AG04450 (cell line): ENCODE measurements at places on chromosomes 6 and 20.
A peak's percentile ranks its signal among the peaks of the same experiment; 100 is the strongest.

DNA sequence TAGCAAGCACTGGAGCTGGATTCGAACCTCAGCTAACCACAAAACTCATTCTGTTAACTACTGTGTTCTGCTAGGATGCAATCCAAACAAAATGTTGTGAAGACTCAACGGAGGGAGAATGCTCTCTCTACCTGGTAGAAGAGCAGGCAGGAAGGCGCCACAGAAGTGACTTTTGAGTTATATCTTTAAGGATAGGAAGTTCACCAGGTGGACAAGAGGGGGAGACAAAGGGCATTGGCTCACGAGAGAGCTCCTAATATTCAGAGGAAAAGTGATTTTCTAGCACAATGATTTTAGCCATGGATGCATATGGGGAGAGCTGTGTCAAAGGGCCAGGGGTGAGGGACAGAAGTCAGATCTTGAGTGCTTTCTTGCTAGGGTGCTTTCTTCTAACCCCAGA is 108.4 kb upstream of the MAFB start:
- DNase-seq = no peak

DNA sequence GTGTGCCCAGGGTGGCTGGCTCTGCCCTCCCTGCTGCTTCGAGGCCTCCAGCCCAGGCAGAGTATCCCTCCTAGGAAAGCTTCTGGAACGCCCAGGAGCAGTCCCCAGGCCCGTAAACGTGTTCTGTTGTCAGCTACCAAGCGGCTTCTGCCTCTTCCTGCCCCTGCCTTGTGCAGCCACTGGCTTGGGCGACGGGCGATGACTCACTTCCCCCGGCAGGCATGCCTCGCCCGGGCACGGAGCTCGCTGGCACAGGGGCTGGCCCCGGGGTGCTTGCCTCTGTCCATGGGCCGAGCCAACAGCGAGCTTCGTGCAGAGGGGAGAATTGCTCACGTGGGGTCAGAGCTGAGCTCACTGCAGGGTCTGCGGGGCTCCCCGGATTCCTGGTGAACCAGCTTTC is 86.7 kb upstream of the THBS2 start:
- DNase-seq = no peak

GRCh38 chr6:140970485-140970884 is 1162.2 kb upstream of the GJE1 start:
- DNase-seq = no peak

GRCh38 chr20:60759651-60760050 is 492.4 kb upstream of the CDH4 start:
- DNase-seq = no peak

GRCh38 chr6:3128356-3129108 is 10.0 kb downstream of the BPHL start:
- no peak for DNase-seq

DNA sequence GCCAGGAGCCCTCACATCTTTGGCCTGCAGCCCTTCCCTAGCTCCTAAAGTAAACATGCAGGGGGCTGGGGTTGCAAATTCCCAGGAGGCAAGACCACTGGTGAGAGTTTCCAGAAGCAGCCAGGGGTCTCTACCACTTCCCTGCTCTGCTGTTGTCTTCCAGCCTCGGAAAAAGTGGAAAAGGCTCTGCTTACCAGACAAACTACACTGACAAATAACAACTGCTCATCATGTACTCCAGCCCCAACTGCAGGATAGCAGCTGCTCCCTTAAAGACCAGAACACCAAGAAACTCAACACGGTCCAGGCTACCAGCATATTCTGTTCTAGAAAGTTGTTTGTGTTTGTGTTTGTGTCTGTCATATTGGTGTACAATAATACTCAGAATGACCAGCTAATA is 187.5 kb upstream of the MARCKS start:
- no peak for DNase-seq

- no peak for DNase-seq
These were observed 40.1 kb upstream of the DYNLRB1 start for GRCh38 chr20:34475979-34476736.

DNA sequence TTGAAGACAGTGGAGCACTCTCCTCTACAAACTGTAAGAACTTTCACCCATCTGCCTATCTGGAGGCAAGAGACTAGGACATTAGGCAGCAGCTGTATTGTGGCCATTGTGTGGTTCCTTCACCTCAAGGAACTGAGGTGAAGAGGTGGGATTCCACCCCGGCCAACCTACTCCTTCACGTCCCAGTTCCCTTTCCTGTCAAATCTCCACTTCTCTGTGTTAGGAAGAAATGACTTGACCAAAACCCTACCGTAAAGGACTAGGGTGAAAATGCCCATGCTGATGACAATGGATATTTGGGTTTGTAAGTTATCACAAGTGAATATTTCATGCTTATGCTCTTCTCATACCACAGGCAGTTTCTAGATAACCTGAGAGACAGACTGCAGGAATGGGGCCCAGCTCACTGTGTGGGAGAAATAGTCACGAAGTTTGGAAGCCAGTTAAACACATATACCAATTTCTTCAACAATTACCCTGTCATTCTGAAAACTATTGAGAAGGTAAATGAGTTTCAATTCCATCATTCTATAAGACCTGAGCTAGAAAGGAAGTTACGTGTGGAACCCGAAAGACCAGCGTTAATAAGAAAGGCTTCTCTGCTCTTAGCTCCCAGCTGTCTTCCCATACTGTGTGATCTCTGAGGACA is 86.6 kb downstream of the ECT2L start:
- no peak for DNase-seq

- DNase-seq = no peak
These were observed 117.6 kb downstream of the UTRN start for GRCh38 chr6:144402750-144403149.

DNA sequence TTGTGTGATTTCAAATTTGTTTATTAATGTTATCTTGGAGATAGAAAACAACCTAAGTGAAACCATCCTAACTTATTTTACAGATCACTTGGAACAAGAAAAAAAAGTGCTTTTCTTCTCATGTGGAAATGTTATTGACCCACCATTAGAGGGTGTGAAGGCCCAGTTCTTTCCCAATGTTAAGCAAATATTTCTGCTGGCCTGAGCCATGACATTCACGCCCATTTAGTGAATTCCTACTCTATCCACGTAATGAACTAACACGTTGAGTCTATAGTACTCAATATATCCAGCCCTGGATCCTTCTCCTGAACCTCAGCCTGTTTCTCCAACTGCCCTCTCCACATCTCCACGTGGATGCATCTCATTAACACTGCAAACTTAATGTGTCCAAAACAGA is 180.6 kb upstream of the ZFP64 start:
- DNase-seq = no peak

DNA sequence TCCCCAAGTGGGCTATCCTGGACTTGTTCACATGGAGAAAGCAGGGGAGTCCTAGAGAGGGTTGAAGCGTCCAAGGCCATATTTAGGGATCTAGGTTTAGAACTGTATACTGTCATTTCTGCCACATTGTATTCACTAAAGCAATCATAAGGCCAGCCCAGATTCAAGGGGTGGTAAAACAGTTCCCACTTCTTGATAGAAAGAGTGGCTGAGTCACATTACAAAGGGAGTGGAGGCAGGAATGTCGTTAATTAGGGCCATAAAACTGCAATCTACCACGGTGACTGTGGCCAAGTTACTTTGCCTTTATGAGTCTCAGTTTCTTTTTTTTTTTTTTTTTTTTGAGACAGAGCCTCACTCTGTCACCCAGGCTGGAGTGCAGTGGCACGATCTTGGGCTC is 7.4 kb upstream of the UBR2 start:
- no peak for DNase-seq

- DNase-seq = no peak
These were observed 188.3 kb downstream of the OGFRL1 start for GRCh38 chr6:71476872-71477271.

DNA sequence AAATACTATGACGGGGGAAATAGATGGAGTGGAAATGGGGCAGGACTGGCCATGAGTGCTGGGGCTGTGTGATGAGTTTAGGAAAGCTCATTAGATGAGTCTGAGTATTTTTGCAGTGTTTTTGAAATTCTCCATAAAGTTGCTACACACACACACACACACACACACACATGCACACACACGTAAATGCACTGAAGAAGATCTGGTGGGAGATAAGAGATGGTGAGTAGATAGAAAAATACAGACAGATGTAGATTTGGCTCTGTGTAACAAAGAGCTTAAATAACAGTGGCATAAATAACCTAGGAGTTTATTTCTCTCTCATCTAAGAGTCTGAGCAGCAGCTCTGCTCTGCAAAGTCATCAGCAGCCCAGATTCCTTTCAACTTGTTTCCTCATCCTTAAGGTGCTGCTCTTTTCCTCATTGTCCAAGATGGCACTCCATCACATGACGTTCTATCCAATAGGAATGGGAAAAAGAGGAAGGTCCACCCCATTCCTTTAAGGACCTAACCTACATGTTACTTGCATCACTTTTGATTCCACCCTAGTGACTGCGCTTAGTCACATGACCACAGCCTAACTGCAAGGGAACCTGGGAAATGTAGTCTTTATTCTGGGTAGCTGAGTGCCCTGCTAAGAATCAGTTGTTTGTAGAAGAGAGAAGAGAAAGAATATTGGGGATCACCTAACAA is 76.4 kb downstream of the EYA2 start:
- peak; percentile 83 for DNase-seq

- no peak for DNase-seq
These were observed 83.6 kb downstream of the TMEM170B start for GRCh38 chr6:11621119-11621518.

GRCh38 chr20:48614593-48615274 is 213.1 kb downstream of the PREX1 start:
- DNase-seq = no peak

- no peak for DNase-seq
These were observed 1.3 kb downstream of the RIPOR3 start for GRCh38 chr20:50689864-50690649.

DNA sequence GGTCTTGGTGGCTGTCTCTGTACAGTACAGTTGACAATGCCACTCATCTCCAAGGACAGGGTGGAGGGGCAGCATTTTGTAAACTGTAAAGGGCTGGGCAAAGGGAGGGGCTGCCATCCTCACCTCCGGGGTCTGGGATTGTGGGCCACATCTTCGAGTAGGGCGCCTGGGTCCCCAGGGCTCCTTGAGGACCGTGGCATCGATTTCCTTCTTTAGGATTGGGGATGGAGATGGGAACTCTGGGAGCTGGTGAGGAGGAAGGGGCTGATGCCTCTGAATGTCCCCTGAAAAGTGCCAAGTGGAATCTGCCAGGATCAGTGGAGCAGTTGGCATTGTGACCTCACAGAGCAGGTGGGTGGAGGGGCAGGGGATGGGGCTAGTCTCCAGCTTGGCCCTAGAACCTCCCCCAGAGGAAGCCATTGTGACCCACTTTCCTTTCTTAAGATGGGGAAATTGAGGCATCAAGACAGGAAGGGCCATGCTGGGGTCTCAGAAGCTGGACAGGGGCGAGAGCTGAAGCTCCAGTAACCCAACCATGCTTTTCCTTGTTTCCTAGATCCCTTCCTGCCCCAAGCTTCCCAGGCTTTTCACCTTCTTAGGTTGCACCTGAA is at the start of gene SUN5:
Gene SUN5 (minus strand): TSS at position 293 of the 611 bp plus-strand sequence. CDS start 93 bp downstream, at position 200.
- DNase-seq = no peak

- DNase-seq = no peak
These were observed 636.8 kb downstream of the PRKN start for GRCh38 chr6:162090734-162091133.
